ENCODE measurements at places on chromosomes 1 and 21.

GRCh38 chr1:172324761-172325160 lies 95.7 kb upstream of the C1orf105 start:
- DNase-seq: no peak

DNA sequence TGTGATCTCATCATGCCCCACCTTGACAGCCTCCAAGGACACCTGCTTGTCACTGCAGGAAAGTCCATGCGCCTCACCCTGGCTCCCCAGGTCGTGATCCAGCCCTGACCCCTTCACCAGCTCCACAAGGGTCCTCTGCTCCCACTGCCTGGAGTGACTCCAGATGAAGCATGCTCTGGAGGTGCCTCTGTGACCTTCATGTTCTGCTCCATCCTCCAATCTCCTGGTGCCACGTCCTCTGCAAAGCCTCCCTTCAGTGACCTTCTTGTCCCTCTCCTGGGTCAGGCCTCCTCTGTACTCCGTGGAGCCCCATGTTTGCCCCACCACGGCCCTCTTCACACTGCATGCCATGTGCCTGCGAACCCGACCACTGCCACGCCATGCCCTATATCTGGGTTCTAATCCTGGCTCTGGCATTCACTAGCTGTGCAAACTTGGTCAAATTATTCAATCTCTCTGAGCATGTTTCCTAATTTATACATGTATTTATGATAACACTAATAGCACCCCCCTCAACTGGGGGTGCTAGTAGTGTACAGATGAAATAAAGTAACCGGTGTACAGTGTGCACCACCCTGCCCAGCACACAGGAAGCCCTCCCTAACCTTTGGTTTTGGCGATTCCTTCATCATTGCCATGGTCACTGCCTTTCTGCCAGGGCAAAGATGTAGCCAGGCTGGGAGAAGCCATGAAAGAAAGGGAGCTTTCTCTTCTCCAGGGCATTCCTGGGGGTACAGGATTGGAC lies 77.4 kb downstream of the STUM start:
- no peak for DNase-seq

DNA sequence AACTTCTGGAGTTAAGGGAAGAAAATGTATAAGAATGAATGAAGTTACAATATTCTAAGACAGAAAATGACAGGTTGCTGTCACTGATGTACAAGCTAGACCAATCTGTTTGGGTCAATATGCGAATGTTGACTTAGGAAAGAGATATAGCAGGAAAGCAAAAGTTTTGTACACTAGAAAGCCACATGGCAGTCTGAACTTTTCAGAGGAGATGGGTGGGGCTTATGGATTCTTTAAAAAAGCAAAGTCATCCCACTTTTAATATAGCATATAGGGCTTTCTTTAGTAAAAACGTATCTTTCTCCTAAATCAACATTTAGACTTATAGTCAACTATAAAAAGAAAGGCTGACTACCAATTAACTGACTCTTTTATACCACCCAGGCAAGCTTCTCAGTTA lies 381.2 kb downstream of the PTPRC start:
- DNase-seq: no peak

- no peak for DNase-seq
These were observed 149.5 kb upstream of the HP1BP3 start for GRCh38 chr1:20936621-20937020.

DNA sequence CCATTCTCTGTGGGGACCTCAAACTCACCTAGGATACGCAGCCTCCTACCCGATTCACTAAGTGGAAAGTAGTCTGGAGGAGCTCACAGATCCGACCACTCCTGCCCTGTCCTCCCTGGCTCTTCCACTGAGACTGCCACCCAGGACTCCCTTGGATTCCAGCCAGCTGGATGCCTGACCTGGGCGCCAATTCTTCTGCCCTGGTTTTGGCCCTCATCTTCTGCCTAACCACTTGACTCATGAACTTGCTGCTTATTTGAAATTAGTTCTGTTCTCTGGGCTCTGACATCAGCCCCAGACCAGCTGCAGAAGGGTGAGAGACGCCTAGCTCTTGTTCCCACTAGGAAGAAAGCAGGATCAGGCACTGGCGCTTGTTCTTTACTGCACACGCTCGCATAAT lies 48.9 kb downstream of the SLC35D1 start:
- no peak for DNase-seq

GRCh38 chr1:233452724-233453123 lies 125.2 kb downstream of the MAP3K21 start:
- no peak for DNase-seq

GRCh38 chr1:24724345-24725208 lies 20.7 kb upstream of the CLIC4 start:
- no peak for DNase-seq

DNA sequence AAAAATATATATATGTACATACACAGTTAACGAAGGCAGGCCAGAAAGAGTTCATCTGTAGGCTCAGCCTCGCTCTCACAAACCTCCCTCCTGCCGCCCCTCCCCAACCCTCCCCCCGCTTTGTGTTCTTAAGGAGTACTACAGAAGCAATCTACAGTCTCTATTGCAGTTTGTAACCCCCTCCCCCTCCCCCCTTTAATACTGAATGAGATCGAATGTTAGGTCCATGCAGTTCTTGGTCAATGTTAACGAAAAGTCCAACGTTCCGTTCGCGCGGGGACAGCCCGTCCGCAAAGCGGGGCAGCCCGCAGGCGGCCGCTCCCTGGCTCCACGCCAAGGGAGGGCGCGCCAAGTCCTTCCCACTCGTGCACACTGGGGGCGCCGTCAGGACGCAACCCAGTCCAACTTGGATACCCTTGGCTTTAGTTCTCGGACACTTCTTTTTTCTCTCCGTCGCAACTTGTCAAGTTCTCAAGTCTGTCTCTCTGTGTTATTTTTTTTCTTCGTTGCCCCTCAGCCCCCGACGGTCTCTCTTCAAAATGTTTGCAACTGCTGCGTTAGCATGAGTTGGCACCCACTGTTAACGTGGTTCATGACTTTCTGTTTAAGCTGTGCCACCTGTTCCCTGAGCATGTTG lies 2.2 kb downstream of the JUN start:
- no peak for DNase-seq

DNA sequence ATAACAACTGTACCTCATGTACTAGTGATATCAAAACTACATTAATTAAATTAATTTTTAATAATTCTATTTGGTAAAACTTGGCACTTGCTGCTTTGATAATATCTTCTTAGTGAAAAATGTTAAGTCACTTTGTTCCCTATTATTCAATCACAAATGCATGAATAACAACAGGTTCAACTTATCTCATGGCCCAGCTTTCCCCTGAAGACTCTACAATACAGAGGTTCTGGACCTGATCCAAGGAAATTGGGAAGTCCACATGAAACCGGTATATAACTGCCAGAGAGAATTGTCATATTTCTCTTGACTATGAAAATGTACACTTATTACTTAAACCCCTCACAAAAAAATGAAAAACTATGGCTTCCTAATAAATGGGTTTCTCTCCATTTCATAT lies 33.9 kb upstream of the PTPRC start:
- DNase-seq: no peak

DNA sequence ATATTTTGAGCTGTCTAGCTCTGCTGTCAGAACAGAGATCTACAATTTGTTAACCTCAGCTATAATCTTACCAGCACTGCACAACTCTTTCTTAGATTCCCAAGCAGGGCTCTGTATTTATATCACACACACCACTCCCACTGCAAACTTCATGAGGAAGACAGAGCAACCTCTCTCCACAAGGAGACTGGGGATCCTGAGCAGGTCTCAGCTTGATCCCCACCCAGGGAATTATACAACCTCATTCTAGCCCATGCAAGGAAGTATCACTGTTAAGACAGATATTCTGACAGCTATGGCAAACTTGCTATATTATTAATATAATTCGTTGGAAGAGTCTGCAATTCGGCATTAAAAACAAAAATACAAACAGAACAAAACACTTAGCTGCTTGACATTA lies 40.4 kb downstream of the EGLN1 start:
- DNase-seq: no peak

DNA sequence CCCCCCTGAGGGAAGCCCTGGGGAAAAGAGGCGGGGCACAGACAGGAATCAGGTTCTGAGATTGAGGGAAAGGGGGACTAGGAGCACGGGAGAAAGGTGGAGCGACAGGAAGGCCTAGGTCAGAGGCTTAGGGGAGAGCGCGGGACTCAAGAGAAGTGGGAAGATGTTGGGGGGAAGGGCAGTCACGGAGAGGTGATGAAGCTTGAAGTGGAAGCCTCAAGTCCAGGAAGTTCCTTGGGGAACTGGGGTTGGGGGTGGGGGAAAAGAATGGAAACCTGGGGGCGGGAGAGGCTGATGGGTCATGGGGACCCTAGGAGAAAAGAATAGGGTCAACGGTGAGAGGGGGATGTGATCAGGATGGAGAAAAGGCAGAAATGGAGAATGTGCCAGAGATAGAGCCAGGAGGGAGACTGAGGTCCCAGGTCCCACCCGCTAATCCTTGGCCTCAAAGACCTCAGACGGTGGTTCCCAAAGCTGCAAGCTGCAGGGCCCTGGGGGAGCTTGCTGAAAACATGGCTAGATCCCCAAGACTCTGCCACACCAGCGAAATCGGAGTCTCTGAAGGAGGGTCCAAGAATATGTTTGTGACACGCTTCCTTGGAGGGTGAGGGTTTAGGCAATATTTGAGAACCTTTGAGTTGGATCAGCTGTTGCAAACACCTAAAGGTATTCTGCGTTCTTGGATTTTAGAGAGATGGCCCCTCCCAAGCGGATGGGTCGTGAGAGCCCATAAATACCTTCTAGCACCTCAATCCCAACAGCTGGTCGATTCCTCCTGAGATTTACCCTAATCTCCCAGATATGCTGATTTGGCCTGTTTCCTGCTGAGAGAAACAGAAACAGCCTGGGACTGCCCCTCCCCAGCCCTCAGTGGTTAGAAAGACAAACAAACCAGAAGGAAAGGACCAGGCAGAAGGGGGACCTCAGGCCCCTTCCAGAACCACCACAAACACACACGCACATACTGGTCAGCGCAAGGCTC lies 3.6 kb downstream of the C1orf232 start:
- no peak for DNase-seq

DNA sequence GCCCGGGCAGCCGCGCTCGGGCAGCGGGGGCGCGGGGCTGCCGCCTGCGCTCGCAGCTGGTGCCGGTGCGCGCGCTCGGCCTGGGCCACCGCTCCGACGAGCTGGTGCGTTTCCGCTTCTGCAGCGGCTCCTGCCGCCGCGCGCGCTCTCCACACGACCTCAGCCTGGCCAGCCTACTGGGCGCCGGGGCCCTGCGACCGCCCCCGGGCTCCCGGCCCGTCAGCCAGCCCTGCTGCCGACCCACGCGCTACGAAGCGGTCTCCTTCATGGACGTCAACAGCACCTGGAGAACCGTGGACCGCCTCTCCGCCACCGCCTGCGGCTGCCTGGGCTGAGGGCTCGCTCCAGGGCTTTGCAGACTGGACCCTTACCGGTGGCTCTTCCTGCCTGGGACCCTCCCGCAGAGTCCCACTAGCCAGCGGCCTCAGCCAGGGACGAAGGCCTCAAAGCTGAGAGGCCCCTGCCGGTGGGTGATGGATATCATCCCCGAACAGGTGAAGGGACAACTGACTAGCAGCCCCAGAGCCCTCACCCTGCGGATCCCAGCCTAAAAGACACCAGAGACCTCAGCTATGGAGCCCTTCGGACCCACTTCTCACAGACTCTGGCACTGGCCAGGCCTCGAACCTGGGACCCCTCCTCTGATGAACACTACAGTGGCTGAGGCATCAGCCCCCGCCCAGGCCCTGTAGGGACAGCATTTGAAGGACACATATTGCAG lies 3.0 kb downstream of the ARTN start:
- no peak for DNase-seq

GRCh38 chr1:209326076-209326475 lies 257.4 kb upstream of the CAMK1G start:
- no peak for DNase-seq

- DNase-seq: no peak
These were observed 40.9 kb upstream of the RGS1 start for GRCh38 chr1:192534666-192535065.

DNA sequence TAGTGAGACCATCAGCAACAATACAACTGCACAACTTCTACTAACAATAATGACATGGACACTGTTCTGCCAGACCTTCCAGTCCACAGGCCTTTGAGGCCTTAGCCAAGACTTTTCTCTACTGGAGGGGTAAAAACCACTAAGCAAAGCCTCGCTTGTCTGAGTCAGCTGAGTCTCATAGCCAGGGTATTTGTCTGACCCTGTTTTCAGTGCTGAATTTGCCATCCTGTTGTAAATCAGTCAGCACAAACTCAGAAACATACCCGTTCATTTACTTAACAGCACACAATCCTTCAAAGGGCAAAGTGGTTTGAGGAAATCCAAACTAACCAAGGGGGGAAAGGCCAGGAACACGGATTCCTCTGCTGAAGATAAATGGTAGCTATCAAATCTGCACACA lies 537.8 kb downstream of the SMYD3 start:
- no peak for DNase-seq

DNA sequence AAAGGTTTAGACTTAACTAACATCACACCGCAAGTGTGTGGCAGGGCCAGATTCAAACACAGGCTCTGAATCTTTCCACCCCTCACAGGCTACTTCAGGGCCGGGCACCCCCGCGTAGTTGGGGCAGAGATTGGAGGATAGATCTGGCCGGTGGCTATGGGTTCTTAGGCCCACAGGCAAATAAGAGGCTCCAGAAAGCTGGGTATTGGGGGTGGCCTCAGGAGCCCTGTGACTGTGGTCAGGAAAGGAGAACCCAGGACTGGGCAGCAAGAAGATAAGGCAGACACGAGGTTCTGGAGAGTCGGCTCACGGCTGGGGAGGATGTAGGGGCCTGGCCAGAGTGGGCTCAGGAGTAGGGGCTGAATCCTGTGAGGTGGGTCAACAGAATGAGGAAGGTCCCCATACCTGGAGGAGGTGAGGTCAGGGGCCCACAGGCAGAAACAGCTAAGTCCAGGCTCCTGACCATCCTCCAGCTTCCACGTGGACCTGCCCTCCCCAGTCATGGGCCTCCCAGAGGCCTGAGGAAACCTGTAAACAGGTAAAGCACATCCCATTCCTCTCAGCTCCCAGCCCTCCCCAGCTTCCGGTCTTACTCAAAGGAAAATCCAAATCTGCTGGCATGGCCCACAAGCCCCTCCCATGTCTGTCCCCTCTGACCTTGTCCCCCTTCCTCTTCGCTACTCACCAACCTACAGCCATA lies 306.2 kb downstream of the MATN1 start:
- no peak for DNase-seq

DNA sequence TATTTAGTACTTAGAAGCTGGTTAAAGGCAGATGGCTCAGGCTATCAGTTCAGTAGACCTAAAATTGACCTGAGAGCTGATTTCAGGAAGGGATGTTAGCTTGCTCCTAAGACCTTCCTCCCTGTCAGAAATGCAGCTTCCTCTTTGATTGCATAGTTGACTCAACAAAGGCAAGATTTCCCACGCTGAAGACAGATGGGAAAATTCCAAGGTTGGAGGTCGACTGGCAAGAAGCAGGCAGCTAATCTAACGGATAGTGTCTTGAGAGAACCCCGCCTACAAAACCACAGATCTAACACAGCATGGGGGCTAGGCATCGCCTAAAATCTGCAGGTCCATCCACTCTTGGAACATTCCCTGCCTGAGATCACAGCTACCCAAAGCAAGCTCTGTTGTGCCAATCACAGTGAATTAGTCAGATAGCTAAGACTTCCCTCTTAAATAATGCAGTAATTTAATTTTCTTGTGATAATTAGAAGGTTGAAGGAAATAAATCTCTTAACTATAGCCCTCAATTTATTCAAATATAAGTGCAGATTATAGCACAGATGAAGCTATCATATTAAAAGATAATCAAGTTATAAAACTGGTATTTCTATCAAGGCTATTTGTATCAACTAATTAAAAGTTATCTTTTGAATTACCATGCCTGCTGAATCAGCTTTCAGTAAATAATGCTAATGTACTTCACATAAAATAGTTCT lies 357.8 kb upstream of the SGIP1 start:
- DNase-seq: no peak

Data from stimulated activated CD4-positive, alpha-beta T cell treated with anti-CD3 and anti-CD28 coated beads, Interleukin-12 subunit alpha, Interleukin-12 subunit beta, amount 100 ng/mL, for 48 hours (primary cell).